ENCODE measurements at places on chromosomes 7 and 10.

GRCh38 chr7:15309872-15310271, 251.9 kb downstream of the AGMO start:
- DNase-seq = no peak

DNA sequence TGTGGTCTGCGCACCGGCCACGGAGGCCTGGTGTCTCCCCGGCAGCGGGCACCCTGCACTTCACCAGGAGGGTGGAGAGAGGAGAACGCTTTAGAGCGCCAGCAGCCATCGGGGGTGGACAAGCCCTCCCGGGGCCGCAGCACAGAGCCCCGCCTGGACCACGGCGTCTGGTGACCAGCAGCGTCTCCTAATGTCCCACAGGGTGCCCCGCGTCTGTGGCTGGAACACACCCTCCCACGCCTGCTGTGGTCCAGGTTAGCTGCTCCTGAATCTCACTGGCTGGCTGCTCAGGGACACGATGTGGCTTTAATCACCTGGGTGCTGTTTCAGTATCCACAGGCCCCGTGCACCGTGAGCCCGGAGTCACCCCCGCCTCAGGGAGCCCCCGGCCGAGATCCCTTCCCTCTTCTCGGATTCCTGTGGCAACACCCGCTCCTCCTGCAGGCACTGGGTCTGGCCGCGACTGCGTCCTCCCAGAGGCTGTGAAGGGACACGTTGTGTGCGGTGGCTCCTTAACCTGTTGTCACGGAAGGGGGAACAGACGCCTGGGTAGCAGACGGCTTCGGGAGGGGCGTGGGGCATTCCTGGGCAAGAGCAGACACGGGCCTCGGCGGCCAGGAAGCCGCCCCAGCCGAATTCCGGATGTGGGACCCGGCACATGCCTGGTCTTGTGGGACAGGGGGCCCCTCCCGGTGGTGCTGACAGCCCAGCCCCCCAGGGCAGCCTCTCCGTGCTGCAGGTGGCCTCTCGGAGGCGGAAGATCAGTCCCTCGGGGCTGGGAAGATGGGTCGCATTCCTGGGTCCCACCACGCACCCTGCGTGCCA, 78.9 kb downstream of the FOXL3 start:
- no peak for DNase-seq

DNA sequence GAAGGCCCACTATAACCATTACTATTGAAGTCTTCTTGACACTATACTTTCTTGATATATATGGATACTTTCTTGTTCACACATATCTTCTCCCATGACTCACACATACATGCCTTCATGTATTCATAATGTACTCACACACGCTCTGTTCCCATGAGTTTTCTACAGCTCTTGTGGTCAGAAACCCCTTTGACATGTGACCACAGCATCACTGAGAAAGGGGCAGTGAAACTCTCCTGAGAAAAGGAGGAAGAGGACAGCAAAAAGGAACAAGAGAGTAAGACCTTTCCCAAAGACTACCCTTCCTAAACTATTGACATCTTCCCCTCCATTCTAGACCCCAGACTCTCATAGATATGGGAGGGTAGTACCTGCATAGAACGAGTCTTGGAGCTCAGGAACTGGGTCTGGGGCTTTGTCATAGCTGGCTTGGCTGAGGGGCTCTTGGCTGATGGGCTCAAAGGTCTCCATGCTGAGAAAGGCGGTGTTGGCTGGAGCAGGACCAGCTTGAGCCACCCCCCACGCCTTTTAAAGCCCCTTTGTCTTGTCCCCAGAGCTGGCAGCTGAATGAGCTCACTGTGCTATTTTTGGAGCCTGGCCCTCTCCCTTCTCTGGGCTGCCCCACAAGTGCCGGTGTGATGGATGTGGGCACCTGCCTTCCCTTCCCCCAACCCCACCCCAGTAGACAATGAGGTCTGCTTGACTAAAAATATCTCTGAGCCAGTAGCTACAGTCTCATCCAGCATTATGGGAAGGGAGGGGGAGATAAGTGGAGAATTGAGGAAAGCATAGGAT, 5.1 kb downstream of the SYNPO2L start:
- no peak for DNase-seq

DNA sequence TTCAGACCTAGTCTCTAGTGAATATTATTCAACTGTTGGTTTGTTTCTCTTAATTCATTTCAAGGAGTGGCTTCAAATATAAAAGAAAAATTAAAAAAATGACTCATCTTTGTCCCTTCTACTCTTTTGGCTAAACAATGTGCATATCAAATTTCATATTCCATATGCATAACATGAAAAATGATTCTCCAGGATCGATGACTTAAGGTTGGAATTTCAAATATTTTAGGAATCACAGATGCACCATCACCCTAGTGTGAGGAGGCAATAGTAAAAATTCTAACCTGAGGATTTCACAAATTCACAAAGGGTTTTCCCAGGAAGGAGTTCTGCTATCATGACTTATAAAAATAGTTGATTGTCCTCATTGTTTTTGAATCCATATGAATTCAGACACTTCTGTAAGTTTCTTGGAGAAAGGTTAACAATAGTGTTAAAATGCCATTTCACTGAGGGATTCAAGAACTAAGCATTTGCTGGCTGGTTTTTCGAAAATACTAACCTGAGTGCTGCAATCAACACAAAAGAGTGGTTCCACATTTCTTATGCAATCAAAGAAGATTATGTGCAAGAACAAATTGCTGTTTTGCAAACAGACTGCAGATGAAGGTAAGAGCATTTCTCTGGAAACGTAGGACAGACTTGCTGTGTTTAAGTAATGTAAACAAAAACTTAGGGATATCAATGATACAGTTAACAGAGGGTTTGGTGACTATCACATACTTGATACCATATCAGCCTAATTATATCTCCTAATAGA, 547.5 kb upstream of the LRRTM3 start:
- no peak for DNase-seq

- no peak for DNase-seq
These were observed 23.7 kb upstream of the LRRN3 start for GRCh38 chr7:111067251-111067650.

GRCh38 chr7:25907214-25907613, 244.8 kb upstream of the NFE2L3 start:
- no peak for DNase-seq

DNA sequence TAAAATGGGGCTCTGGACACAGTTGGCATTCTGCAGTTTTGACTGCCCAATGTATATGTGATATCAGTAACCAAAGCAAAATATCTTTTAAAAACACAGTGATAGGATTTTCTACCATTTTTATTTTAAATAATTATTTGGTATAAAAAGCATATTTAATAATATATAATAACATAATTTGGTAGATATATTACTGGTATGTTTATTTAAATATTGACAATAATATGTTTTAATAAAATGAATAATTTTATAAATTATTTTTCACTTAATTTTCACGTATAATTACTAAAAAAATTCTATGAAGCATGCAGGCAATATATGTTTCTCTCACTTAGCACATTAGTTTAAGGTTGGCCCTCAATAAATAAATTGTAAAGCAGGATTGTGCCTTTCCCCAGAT, 269.1 kb downstream of the PRKG1 start:
- DNase-seq = no peak

- no peak for DNase-seq
These were observed 18.1 kb downstream of the OPTN start for GRCh38 chr10:13117841-13118783.

DNA sequence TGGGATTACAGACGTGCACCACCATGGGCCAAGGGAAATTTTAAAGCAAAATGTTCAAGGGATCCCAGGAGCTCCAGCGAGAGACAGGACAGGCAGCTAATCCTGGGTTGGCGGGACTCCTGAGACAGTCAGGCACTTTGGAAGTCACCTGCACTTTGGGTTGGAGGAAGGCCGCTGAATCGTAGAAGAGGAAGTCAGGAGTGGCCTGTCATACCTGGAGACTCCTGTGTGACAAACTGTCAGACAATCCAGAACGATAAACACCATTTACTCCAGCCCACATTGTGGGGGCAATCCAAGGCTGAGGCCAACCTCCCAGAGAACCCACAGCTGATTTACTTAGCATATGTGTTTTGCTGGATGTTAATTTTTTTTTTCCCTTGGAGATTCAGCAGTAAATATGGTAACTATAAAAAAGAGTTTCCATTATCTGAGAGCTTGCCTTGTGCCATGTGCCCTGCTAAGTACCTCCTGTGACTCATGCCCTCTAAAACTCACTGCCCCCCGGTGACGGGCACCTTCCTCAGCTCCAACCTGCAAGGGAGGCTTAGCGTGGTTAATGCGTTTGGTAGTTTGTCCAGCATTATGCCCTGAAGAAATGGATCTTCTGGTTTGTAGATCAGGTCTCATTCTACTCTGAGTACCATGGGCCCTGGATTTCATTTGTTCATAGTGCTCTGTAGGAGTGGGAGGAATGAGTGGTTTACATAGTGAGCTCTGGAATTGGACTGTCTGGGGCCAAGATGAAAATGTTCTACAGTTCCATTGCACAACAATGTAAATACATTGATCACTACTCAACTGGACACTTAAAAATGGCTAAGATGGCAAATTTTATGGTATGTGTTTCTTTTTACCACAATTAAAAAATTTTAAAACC, 50.9 kb downstream of the ICA1 start:
- DNase-seq = no peak

GRCh38 chr10:97196223-97197029, 10.7 kb upstream of the SLIT1 start:
- DNase-seq = peak; percentile 40

GRCh38 chr7:33845991-33846509, 59.3 kb upstream of the BMPER start:
- no peak for DNase-seq

DNA sequence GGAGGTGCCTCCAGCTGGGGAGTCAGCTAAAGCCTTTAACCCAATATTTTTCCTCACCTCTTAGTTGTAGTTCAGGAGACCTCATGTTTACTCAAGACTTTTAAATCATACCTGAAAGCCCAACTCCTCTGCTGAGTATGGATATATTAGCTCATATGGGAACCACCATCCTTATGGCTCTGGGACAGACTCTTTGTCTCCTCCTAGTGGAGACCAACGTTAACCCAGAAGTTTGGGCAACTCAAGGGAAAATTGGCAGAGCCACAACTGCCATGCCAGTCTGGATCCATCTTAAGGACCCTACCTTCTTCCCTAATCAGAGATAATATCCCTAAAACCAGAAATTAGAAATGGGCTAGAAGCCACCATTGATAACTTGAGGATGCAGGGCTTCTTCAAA, 80.8 kb downstream of the TMEM106B start:
- DNase-seq = no peak

- no peak for DNase-seq
These were observed 115.3 kb upstream of the AMPH start for GRCh38 chr7:38746438-38746837.

DNA sequence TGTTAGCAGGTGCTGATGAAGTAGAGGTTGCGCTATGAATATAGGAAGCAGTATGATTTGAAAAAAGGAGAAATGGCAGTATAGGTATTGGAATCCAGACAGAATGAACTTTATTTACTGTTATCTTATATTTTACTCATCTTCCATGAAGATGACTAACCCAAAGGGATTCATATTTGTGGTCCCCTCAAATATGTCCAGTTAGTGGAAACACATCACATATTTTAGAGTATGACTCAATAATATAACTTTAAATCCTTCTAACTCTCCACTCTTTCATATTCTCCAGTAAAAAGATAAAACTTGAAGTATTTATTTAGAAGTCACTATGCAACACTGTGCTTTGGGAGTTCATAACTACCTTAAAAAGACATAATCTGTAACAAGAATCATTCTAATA, 286.5 kb upstream of the LRRTM3 start:
- DNase-seq = no peak

DNA sequence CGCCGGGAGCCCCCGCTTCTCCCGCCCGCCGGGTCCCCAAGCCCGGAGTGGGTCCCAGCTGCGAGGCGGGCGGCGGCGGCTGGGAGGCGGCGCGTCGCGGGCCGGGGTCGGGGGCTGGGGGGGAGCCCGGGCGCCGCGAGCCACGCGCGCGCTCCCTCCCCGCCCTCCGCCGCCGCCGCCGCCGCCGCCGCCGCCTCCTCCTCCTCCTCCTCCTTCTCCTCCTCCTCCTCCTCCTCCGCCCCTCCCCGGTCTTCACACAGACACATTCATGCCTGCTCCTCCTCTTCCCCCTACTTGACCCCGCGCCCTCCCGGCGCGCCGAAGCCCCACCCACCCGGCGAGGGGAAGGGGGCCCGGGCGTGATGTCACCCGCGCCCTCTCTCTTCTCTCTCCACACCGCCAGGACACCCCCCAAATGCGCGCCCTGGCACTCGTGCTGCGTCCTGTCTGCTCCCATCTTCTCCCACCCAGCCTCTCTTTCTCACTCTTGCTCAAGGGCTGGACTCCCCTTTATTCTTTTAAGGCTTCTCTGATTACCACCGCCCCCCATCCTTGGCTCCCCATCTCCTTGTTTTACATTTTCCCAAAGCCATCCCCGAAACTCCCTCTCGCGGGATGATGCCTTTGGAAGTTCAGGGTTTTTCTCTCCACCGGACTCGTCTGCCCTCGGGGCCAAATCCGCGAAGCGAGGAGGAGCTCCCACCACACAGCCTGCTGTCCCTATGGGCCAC, 967 bp upstream of the GLI3 start:
- DNase-seq = no peak

DNA sequence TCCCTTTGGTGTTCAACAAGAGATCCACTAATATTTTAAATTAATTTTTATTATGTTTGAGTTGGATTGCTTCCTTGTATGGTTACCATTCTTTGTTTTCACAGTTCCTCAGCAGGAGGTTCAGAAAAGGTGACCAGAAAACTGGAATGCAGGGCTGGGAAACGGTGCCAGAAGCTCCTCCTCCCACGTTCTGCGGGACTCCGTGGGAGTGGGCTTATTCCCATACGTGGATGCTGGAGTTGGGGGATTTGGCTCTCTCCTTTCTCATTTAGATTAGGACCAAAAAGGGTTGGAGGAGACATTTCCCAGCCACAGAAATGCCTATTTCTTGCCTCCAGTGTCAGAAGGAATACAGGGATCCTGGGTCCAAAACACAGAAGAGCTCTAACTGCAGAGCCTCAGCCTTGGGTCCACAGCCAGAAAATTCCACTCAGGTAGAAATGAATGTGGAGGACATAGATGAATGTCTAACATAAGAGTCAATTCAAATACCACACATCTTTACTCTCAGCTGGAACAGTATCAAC, 56.0 kb downstream of the SORBS1 start:
- no peak for DNase-seq

DNA sequence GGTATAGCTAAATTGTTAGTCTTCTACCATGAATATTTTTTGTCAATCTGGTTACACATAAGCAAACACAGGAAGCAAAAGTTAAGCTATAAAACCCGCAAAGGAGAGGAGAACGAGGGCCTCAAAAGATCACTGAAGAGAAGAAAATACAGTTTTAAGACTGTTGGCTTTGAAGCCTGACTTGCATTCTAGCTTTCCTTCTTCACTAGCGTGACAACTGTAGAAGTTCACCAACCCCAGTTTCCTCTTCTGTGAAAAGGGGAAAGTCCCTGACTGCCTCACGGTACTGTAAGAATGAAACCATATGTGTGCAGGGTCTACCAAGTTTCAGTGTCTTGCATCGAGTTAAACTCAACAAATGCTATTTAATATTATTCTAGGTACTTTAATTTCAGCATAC, 7.5 kb upstream of the LRRN3 start:
- peak; percentile 28 for DNase-seq

GRCh38 chr10:59063491-59063890, 113.0 kb upstream of the PHYHIPL start:
- DNase-seq = no peak
